ENCODE measurements at places on chromosomes 7 and 10.

GRCh38 chr7:131890176-131890575, 333.7 kb upstream of the PODXL start:
- DNase-seq, result no peak

- DNase-seq, result no peak
These were observed 486.0 kb upstream of the MKI67 start for GRCh38 chr10:128612195-128612594.

DNA sequence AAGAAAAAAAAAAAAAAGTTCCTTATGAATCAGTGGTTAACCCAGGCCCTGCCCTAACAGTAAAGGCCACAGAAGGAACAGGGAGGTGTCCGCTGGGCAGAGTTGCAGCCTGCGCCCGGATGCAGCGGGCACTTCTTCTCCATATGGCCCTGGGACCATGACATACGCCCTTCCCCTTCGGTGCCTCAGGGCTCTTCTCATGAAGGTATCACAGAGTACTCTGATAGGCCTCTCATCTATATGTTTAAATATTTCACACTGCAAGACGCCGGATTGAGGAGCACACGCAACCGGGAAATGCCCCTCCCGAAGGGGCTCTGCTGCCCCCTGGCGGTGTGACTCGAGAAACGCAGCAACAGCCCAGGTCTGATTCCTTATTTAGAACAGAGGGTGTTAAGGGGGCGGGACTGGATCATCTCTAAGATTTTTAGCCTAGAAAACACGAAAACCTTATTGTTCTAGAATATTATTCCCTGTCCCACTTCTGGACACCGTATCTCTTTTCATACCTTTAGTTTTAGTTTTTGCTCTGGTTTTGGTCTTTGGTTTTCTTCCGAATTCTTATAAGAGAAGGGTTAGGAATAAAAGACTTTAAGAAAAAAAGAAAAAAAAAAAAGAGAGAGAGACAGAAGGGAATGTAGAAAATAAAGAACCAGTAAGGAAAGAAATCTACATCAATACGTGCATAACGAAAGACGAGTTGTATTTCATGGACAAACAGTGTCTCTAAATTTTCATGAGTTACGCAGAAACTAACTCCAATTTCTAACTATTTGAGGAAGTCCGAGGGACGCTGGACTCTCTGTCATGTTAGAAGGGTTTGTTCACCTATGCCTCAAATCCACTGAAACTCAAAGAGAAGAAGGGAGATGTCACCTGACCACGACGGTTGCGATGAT, 12.0 kb downstream of the DAGLB start:
- DNase-seq, result peak; percentile 77

DNA sequence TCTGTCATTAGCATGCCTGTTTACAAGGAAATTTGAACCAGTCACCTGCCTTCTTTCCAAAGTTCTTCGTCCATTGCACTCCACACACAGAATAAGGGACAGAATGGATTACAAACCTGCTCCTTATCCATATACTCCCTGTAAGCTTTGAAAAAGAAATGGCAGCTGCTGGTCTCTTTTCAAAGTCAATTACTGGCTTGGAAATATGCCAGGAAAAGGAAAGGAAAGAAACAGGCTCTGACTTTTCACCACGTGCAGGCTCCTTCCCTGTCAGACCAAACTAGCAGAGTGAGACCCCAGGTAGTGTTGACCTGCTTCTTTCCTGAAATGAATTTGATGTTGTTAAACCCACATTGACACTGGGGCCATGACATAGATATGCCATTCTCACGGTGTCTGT, 84.5 kb downstream of the LHFPL3 start:
- DNase-seq, result no peak

DNA sequence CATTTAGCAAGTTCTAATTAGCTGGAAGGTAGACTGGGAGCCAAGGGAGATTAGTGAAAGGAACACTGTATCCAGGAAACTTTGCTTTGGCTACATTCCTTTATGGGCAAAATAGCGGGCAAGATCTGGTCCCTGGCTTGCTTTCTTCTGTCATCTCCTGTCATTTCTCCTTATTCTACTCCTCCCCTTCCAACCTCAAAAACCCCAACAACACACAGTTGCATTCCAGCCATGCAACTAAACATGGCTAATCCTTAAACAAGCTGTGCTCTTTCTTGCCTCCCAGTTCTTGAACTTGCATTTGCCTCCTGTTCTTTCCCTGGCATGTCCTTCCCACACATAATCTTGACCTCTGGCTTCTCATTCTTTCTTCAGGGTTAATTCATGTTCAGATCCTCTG, 59.5 kb upstream of the CDCA7L start:
- DNase-seq, result no peak

- no peak for DNase-seq
These were observed 30.9 kb downstream of the SCIN start for GRCh38 chr7:12601302-12601869.

GRCh38 chr10:73789659-73790055, 4.3 kb downstream of the ZSWIM8 start:
- no peak for DNase-seq

DNA sequence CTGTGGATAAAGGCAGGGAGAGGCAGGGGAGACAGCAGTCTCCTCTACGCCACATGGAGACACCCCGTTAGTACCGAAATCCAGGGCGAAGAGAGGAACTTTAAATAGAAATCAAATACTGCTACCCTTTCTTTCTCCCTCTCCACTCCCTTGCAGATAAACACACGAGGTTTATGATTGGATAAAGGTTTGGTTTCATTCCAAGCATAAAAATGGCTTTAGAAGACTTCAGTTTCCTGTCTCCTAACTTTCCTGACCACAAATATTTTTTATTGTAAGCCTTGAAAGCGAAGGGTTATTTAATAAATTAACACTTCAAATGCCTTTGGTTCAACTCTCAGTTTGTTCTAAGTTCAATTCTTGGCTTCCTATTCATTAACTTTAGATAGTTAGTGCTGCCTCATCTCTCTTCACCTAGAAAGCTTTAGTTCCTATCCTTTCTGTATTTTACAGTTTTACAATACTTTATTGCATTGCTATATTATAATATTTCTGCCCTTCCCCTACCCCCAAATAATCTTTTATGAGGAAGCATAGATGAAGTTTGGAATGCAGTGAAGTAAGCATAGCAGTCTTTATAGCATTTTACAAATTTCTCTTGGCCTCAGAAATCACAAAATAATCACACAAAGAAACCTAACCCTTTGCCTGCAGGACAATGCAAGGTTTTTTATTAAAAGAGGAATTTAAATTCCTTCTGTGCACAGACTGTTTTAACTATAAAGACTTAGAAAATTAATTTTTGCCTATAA, 31.5 kb upstream of the ARID5B start:
- no peak for DNase-seq

All from activated CD8-positive, alpha-beta memory T cell treated with anti-CD3 and anti-CD28 coated beads for 4 hours (primary cell).